Sciatic nerve (tissue), 2 donors: ENCODE measurements at places on chromosomes 7 and 10.

GRCh38 chr10:21355591-21356011 lies 169.9 kb downstream of the SKIDA1 start:
- DNase-seq = no peak

DNA sequence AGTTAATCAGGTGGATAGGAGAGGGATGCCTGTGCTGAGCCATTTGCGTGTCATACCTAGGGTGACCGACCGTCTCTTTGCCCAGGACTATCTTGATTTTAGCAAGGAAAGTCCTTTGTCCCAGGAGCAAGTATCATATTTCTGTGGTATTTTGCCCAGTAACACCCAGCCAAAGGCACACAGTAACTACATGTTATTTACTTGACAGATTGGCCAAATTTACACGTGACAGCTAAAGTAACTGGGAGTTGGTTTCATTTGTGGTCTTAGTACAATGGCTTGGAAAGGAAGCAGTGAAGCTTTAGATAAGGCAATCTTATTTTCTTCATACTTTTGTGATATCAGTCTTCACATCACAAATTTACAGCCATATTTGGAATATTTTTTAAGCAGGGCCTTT lies 142.1 kb downstream of the JCAD start:
- no peak for DNase-seq

DNA sequence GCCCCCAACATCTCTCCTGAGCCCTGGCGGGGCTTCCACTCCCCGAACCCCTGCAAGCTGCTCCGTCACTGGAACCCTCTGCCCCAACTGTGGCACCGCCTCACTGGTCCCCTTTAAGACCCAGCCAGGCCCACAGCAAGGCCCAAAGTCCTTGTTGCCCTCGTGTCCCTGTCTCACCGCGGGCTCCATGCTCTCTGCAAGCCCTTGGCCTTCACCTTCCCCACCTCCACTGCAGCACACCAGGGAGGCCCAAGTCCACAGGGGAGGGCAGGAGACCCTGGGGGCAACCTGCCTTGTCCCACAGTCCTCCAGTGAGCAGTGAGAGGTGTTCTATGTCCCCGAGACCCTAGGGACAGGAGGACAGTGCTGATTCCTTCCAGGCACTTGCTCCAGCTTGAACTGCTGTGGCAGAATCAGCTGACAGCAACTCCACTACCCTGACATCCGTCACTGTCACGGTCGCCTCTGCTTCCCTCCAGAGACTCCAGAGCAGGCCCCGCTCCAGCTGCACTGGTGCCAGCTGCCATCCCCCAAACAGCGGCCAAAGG lies 105.3 kb downstream of the CYTH3 start:
- DNase-seq = no peak

GRCh38 chr7:12620371-12620770 lies 49.9 kb downstream of the SCIN start:
- DNase-seq = no peak

DNA sequence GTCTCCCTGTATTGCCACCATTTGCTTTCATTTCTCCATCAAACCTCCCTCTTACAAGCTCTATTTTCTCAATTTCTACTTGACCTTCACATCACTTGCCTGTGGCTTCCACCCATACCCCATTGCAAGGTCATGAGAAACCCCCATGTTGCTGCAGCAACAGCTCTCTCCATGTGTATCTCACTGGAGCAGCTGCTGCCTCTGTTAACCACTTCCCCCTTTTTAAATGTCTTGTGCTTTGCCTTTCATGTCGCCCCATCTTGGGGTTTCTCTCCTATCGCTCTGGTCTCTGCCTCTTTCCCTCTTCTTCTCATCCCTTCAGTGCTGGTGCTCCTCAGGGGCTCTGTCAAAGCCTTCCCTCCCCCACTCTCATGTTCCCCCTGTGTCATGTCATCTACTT lies 148.8 kb downstream of the CHN2 start:
- no peak for DNase-seq

DNA sequence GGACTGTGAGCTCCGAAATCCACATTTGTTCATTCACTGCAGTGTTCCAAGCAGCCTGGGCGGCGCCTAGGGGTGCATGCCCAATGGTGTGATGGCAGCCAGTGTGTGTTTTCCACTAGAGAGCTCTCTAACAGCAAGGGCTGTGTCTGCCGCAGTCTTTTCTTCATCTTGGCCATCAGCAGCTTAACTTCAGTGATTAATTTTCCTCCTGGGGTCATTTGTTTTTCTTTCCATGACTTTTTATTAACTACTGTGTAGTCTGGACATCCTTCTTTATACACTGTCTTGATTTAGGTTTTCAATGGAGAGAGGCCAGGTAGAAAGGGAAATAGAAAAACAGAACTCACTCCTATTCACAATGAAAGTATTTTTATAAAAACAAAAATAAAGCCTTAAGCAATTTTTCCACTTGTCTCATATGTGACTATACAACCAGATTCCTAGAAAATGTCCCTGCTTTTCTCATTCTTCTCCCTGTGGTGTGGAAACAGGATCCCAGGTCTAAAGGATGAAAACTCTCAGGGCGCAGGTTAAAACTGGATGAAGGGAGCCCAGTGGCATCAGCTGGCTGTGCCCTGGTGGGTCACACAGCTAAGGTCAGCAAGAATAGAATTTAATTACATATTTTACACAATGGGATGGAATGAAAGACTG lies 176.8 kb downstream of the PKD1L1 start:
- no peak for DNase-seq
